ENCODE measurements at places on chromosomes 3 and 15.

- no peak for DNase-seq
- no peaks in the 10 kb centered on the region for H3K27me3 ChIP-seq
- no peaks in the 10 kb centered on the region for H3K36me3 ChIP-seq
- peak overlapping the region; percentile 50 for H3K4me3 ChIP-seq
- no peak overlapping the region for H3K27ac ChIP-seq
- peaks cover 30% of the 10 kb centered on the region for H3K4me1 ChIP-seq
Observed at GRCh38 chr3:72888546-72889309, 882 bp downstream of the GXYLT2 start.

- DNase-seq, result peak; percentile 30
- H3K4me1 ChIP-seq, result peaks cover 16% of the 10 kb centered on the region
- no peak overlapping the region for H3K4me3 ChIP-seq
- H3K27me3 ChIP-seq, result no peaks in the 10 kb centered on the region
- H3K36me3 ChIP-seq, result no peaks in the 10 kb centered on the region
Observed at GRCh38 chr15:56978898-56979662, 60.6 kb downstream of the TCF12 start.

- H3K27ac ChIP-seq, result no peak overlapping the region
- H3K4me1 ChIP-seq, result peaks cover 5% of the 10 kb centered on the region
- no peaks in the 10 kb centered on the region for H3K36me3 ChIP-seq
- H3K4me3 ChIP-seq, result no peak overlapping the region
- no peaks in the 10 kb centered on the region for H3K27me3 ChIP-seq
Observed at GRCh38 chr15:92847841-92848240, 52.3 kb upstream of the CHD2 start.

DNA sequence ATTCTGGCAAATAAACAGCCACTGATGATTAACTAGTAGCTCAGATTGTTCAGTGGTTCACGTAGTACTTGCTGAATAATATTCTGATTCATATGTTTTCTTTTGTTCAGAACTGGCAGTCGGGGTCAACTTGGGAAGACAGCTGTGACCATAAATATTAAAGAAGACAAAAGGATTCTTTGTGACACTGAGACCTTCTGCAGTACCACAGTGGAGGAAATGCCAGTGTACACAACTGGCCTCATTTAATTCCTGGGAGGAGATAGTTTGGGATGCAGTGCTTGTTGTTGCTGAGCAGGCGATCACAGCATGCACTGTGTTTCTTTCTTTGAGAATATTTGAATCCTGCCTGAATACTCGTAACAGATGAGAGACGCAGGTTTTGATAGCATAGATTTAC, 26.7 kb upstream of the MCF2L2 start:
- no peaks in the 10 kb centered on the region for H3K36me3 ChIP-seq
- no peak overlapping the region for H3K27ac ChIP-seq
- no peak for DNase-seq
- H3K27me3 ChIP-seq, result no peaks in the 10 kb centered on the region
- H3K4me3 ChIP-seq, result no peak overlapping the region
- H3K4me1 ChIP-seq, result no peaks in the 10 kb centered on the region
